Fibroblast of skin of back (primary cell): ENCODE measurements at places on chromosomes 12 and 14.

- DNase-seq, result peak; percentile 68
Observed at GRCh38 chr12:118103601-118104382, at the start of gene VSIG10. TSS of gene VSIG10 (minus strand) at chr12:118104011. CDS start at chr12:118103671, 340 bp downstream.

- peak; percentile 70 for DNase-seq
Observed at GRCh38 chr12:38904537-38905479, 583 bp downstream of the CPNE8 start.

GRCh38 chr14:69284170-69284569 is 24.2 kb downstream of the GALNT16 start:
- no peak for DNase-seq

- DNase-seq, result no peak
Observed at GRCh38 chr14:102870246-102870645, 52.2 kb upstream of the AMN start.

DNA sequence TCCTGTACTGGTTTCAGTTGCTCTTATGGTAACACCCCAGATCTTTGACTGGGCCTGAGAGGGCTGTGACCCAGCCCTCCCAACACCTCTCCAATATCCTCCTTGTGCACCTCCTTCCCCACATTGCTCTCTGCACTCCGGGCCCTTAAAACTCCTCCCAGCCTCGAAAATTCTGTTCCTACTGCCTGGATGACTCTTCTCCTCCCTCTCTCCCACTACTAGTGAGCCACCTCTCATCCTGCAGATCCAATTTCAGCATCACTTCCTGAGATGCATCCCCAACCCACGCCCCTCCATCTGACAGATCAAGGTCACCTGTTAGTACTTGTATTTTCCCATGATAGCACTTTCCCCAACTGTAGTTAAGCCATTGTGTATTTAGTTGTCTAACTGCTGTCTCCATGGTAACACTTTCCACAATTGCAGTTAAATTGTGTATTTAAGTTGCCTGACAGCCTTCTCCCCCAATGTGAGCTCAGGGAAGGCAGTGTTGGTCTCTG is 11.5 kb upstream of the NT5DC3 start:
- no peak for DNase-seq

- no peak for DNase-seq
Observed at GRCh38 chr12:30153981-30154380, 370.2 kb upstream of the TMTC1 start.

- no peak for DNase-seq
Observed at GRCh38 chr14:62696929-62697328, 348.3 kb downstream of the KCNH5 start.

DNA sequence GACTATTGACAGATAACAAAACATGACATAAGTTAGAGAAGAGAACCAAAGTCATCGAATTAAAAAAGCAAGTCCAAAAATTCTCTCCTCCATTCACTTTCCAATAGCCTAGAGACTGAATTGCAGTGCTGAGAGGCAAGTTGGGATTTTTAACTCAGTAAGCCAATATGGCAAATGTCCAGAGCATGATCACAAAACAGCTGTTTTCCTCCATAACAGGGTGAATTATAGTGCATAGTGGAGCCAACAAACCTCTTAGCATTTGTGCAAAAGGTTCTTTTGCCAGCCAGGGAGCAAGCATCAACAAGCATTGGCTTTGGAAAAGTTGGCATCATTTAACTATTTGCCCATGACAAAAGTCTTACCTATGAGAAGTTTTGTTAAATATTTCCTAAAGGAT is 458.8 kb upstream of the NOVA1 start:
- DNase-seq, result no peak

GRCh38 chr14:63853831-63854293 is 1.1 kb downstream of the SYNE2 start:
- peak; percentile 57 for DNase-seq

GRCh38 chr12:96241846-96242256 is 47.7 kb downstream of the ELK3 start:
- DNase-seq, result peak; percentile 73

GRCh38 chr12:112978163-112979040 is at the start of gene OAS2:
TSS of gene OAS2 (plus strand) at chr12:112978519. CDS start at chr12:112978609, 90 bp downstream.
- DNase-seq, result peak; percentile 37

GRCh38 chr12:14844401-14844800 is 1.1 kb upstream of the ART4 start:
- DNase-seq, result no peak

DNA sequence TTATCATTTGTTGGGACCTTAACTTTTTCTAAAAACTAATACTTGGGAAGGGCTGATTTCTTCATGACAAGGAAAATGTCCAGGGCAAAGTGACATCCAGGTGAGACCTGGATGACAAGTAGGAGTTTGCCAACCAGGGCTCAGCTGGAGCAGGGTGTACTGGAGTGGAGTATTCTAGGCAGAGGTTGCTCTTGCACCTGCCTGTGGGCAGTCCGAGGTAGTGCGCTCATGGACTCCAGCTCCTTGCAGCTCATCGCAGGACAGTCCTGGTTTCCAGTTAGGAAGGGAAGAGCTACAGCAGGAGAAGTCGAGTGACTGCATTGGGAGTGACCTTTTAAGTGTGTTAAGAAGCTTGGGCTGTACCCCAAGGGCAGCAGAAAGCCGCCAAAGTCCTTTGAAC is 175.9 kb downstream of the PELI2 start:
- DNase-seq, result no peak
